ENCODE measurements at places on chromosomes 5 and 9.

- DNase-seq = no peak
Measured at GRCh38 chr5:62212648-62213047, 93.4 kb upstream of the KIF2A start.

GRCh38 chr5:72418271-72418670 is 88.9 kb downstream of the ZNF366 start:
- no peak for DNase-seq

GRCh38 chr5:132762246-132763000 is 14.6 kb downstream of the SEPTIN8 start:
- no peak for DNase-seq

DNA sequence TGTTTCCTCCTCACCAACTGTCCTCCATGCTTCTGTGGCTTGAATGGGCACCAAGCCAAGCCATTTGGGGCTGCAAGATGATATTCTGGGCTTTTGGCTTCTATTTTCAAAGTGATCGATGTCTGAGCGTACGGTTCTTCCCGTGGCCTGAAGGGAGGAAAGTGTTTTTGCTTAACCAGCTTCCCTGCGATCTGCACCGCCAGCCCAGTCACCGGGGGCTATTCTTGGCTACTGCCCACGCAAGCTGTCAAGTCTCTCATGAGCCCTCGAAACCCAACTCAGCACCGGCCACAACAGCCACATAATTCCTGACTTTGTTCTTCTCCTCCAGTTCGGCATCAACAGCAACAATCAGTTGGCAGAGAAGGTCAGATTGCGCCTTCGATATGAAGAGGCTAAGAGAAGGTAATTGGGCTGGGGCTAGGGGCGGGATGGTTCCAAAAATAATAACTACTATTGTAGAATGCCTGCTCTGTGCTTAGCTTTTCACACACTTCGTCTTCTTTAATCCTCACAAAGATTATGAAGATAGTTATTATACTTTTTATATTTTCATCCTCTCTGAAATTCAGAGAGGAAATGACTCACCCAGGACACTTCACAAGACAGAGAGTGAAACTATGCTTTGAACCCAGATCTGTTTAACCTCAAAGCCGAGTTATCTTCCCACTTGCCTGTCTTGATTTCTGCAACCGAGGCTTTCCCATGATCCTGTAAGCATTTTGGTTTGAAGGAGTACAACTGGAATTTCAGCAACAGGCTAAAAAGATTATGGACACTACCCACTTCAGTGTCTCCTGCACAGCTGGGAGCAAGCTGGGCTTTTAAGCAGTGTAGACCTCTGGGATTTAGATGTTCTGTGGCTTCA is 76.4 kb upstream of the RARS1 start:
- DNase-seq = peak; percentile 84

- no peak for DNase-seq
Measured at GRCh38 chr9:128145536-128145935, 3.7 kb upstream of the LCN2 start.

- DNase-seq = peak; percentile 15
Measured at GRCh38 chr5:143828710-143829109, 16.7 kb downstream of the HMHB1 start.

GRCh38 chr5:2326601-2327000 is 424.9 kb downstream of the IRX2 start:
- no peak for DNase-seq

DNA sequence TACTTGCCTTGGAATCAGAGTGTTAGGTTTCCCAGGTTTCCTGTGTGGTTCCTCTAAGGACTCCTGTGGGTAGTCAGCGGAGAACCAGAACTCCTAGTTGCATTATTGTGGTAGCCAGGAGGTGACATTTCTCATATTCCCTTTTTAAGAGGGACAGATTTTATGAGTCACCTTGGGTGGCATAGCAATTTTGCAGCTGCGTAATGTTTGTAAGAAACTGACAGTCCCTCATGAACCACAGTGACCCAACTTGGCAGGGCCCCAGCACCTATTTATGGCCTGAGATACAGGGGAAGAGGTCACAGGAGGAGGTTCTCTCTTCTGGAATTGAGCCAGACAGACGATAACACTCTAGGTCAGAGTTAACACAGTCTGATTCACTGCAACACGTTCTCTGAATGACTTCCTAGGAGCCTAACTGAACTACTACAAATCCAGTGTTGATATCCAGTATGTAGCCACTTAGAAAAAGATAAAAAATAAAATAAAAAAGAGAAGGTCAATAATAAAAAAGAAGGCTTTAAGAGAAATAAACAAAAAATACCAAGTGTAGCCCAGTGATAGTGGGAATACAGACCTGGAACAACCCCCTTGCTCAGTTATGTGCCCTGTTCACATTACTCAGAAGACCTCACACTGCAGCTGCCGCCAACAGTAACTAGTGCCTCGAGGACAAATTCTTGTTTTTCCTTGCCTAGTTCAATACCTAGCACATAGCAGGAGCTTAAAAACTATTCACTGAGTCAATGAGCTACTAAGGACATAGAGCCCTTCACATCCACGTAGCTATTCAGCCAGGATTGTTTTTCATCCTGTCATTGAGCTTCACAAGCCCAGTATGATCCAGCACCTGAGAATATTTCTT is 50.7 kb upstream of the VLDLR start:
- peak; percentile 49 for DNase-seq

DNA sequence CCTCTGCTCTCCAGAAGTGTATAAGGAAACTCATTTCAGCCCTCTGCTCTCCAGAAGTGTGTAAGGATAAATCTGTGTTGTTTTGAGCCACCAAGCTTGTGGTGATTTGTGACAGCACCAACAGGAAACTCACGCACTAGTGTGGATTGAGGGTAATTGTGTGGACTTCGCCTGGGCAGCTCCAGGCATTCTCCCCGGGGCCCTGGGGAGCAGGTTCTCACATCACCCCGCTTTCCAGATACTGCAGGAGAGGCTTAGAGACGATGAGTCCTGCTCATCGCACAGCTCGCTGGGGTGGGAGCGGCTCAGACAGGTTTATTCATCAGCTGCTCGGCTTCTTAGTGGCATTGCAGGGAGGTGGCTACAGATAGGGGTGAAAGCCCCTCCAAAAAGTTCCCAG is 38.4 kb upstream of the RNF130 start:
- DNase-seq = no peak

DNA sequence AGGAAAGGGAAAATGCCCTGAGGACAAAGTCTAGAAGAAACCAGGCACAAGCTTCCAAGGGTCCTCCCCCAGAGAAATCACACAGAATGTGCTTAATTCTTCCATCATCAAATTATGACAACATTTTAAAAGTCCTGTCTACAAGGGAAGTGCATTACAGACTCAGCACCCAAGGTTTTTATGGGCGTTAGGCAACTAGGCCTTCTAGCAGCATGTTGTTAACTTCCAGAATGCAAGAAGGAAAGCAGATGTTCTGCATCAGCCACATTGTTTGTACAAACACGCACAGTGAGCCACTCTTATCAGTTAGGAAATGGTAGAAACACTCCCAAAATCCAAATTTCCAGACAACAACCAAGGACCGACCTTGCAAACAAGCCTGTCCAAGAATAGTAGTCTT is 26.5 kb downstream of the SMC5 start:
- peak; percentile 80 for DNase-seq

DNA sequence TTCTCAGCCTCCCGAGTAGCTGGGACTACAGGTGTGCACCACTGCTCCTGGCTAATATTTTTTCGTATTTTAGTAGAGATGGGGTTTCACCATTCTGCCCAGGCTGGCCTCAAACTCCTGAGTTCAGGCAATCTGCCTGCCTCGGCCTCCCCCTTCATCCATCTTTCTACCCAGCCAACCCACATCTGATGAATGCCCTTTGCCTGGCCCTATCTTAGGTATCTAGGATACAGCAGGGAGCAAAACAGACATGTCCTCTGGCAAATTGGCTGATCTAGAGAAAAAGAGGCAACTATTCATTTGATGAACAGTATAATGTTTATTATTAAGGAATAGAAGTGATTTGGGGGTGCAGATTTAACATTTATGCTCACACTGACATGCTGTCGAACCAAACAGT is 123.0 kb downstream of the TRIO start:
- no peak for DNase-seq

GRCh38 chr9:17472126-17472525 is 106.7 kb upstream of the SH3GL2 start:
- no peak for DNase-seq
